T-cell (primary cell): ENCODE measurements at places on chromosomes 2 and 18.
A peak's percentile ranks its signal among the peaks of the same experiment; 100 is the strongest.

GRCh38 chr2:20551945-20552328, 99.0 kb downstream of the HS1BP3 start:
- no peak for DNase-seq

DNA sequence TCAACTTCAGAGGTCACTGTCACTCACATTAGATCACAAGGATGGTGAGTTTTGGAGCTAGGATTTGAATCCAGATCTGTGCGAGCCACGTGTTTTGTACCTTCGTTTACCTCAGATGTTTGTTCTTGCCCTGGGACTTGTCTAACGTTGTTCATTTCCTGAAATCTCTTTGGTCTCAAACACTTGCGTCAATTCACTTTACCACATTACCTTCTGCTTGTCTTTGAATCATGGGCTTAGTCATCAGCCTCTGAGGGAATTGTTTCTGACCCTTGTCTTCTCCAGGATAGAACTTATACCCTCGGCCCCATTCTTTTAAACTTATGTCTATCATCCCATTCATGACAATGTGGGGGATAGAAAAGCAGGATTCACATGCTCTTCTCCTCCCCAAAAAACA, 282.7 kb downstream of the DCDC2C start:
- DNase-seq = no peak

GRCh38 chr2:53460347-53460746, 307.3 kb upstream of the CHAC2 start:
- DNase-seq = no peak

DNA sequence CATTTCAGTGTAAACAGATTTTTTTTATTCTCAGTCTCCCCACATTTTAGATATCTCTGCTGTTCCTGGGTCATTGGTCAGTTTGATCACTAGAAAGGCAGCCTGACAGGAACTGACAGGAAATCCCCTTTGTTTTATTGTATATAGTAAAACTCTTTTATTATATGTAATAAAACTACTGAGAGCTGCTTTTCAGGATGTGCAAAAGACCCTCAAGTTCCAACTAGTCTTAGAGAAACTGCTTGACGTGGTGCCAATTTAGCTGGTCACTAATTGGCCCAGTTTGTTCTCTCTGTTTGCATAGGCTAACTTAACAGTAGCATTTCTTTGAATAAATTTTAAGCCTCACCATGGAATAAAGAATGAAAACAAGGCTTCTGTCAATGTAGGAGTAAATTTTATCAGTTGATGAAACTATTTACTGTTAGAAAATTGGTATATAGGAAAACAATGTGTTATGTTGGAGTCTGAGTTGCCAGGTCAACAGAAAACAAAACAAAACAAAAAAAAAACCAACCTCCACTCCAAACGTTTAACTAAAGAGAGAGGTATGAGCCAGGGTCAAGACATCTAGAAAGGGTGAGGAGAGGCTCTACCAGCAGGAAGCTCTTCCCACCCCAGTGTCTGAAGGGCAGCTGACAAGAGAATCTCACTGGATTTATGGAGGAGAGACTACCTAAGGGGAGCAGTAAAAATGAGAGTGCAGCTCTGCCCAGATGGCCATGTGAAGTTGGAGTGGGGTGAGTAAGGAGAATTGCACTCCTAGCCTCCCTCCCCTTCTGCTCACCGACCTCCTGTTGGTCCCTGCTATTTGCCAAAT, 184.6 kb downstream of the ST6GAL2 start:
- DNase-seq = no peak

DNA sequence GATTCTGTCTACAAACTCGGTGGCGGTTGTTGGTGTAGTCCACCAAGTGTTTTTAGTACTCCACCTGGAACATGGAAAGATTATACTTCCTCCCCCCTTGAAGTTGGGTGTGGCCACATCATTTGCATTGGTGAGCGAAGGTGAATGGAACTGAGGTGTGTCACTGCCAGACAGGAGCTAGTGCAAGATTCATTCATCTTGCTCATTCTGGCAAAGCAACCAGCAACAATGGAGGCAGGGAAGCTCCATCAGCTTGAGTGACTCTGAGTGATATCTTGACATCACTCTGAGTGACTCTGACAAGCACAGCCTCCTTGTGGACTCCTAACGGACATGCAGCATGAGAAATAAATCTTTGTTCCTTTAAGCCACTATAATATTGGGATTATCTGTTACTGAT, 54.7 kb upstream of the SLC1A4 start:
- DNase-seq = no peak

DNA sequence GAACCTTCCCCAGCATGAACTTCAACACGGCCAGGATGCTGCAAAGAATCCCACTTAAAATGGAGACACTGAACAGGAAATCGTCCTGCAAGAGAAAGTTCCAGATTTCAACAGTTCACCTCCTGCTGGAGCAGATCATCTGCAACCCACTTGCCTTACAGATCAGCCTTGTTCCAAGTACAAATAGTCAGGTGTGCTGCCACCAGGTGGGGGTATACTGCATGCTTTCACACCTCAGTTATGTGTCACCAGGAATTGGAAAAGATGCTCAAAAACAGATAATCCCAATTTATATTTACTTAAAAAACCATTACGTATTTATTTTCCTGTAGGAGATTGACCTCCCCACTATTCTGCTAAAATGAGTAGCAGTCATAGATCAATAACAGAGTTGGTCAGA, 212.3 kb downstream of the MGAT5 start:
- DNase-seq = peak; percentile 21

DNA sequence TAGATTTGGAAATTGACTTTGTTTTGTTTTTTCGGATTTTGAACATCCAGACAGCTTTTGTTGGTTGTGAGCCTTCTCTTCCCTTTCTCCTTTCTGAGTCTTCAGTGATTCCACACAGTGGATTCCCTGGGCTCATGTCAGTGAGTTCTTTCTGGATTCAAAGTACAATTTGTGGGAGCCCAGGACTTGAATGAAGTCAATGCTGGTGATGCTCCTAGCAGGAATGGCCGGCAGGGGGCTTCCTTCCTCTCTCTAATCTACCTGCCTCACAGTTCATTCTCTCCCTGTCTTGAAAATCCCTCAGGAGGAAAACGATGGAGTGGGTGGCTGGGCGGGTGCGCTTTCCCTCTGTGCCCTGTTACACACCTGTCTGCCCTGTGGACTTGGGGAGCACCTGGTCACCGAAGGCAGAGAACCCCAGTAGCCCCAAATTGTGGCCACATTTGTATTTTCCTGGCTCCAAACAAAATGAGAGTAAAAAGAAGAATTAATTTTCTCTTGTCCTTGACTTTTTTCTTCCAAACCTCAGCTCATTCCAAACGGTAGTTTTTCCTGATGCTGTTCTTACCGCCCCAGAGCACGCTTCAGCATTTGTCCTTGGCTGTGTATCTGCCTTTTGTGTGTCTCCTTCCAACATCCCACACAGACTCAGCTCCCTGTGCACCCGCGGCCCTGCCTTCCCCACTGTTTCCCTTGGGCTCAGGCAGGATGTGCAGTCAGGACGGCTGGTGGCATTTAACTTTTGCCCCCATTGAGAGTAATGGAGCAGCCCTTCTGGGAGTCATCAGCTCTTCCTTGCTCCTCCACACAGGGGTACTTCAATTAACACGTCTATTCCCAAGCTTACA, 86.6 kb downstream of the MARCO start:
- no peak for DNase-seq
